ENCODE measurements at places on chromosomes 4 and X.

DNA sequence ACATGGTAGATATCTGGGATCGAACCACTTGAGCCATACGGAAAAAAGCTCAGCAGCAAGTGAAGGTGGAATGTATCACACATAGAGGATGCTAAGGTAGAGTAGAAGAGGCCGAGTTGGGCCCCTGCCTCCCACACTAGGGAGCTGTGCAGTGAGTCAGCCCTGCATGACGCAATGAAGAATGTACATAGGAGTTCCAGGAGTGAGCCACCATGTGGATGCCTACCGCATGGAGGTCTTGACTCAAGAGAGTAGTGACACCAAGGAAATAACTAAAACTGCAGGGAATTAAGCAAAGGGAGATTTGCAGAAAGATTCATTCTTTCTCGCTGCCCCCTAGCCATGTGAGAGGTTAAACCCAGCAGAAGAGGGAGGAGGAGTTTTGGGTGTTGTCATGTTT, 389.6 kb upstream of the IGFBP7 start:
- no peak for DNase-seq

DNA sequence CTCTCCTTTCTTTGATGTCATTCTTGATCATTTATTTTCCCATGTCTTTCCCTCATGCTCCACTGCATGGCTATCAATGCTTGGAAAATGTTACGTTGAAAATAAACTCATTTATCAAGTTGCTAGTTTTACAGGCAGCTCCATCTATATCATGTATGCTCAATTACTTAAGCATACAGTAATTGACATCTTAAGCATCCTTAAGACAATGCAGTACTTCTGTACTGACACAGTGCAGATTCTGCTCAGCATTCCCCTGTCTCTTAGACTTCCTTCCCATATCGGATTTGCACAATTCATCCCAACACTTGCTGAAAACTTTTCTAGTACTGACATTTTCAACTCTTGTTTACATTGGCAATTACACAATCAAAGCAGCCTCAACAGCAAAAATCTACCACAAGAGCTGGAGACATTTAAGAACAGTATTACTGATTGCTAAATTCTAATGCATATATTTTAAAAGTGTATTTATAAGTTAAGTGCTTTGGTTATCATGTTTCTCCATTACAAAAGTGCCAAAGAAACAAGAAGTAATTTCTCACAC, 165.6 kb downstream of the ATP10D start:
- DNase-seq = no peak

- DNase-seq = no peak
Measured at GRCh38 chr4:174689618-174690017, 139.4 kb downstream of the GLRA3 start.

- no peak for DNase-seq
Measured at GRCh38 chr4:48226199-48226598, 43.4 kb downstream of the TEC start.
